ENCODE measurements at places on chromosomes 2 and 18.

DNA sequence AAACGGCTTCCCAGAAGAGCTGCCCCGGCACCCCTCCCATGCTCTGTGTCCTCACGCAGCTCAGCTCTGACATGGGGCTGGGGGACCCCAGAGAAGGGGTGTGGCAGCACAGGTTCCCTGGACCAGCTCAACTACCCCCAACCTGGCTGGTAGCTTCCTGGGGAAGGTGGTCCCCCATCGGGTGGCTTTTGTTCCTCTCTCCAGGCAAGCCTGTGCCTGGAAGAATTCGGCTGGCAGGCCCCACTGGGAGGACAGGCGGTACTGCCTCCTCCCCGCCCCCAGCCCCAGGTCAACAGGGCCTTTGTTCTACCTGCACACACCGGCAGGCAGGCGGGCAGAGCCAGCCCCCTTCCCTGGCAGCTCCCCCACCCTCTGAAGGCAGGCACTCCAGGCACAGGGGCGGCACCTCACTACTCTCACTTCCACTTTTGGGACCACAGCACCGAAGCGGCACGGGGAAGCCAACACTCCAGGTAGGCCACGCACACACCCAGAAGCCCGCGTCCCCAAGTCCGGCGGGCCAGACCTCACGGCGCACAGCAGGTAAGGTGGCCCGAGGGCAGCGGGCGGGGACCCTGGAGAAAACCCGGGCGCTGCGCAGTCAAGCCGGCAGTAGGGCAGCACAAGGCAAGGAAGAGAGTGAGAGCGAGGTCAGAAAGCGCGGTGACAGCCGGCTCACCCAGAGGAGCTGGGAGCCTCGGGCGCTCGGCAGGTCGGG, 1.3 kb downstream of the HS6ST1 start:
- DNase-seq: peak; percentile 54

- DNase-seq: no peak
Observed at GRCh38 chr2:28336982-28337627, 55.6 kb upstream of the FOSL2 start.

- no peak for DNase-seq
Observed at GRCh38 chr2:168935810-168936581, 34.9 kb downstream of the G6PC2 start.

- no peak for DNase-seq
Observed at GRCh38 chr2:106143495-106144215, 50.4 kb downstream of the UXS1 start.

DNA sequence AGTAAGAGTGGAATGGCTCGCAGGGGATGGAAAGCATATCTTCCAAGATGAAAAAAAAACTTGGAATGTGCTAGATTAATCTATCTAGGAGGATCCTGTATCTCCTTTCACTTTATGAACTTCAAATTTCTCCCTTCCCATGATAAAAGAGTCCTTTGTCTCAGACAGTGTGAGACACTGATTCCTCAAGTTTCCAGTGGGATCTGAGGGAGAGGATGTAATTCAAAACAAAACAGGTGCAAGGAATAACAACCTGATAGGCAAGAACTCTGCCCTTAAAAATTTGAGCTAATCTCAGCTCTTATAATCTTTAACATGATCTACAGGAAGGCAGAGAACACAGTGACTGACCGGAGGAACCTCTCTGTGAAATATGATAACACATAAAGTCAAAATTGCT, 162.0 kb upstream of the ZFP36L2 start:
- DNase-seq: no peak

DNA sequence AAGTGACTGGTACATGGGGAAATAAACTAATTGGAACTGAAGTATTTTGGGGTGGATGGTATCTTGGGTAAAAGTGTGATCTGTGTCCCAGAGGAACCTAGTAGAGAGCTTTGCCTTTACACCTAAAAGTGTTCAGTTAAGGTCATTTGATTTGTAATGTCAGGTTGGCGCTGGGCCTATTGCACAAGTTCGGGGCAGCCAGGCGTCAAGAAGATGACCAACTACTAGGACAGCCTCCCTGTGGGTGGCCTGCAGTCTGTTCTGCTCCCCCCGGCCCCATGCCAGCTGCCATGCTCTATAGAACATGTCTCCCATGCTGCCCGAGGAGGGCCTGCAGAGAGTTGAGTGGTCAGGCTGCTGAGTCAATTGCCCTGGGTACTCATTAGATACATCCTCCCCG, 10.1 kb downstream of the RRM2 start:
- DNase-seq: no peak

- DNase-seq: no peak
Observed at GRCh38 chr2:46874236-46874929, 41.2 kb downstream of the MCFD2 start.

DNA sequence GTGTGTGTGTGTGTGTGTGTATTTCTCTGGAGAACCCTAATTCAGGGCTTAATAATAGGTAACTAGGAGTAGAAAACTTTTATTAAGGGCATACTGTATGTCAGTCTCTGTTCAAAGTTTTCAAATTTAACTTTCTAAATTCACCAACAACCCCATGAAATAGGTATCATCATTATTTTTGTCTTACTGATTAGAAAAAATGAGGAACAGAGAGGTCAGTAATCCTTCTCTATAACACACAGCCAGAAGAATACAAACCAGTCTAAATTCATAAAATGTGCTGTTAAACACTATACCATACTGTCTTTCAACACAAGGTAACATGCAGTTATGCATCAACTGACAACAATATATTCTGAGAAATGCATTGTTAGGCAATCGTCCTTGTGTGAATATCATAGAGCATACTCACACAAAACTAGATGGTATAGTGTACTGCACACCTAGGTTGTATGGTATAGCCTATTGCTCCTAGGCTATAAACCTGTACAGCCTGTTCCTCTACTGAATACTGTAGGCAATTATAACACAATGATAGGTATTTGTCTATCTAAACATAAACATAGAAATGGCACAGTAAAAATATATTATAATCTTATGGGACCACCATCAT, 143.1 kb downstream of the PTH2R start:
- DNase-seq: no peak

DNA sequence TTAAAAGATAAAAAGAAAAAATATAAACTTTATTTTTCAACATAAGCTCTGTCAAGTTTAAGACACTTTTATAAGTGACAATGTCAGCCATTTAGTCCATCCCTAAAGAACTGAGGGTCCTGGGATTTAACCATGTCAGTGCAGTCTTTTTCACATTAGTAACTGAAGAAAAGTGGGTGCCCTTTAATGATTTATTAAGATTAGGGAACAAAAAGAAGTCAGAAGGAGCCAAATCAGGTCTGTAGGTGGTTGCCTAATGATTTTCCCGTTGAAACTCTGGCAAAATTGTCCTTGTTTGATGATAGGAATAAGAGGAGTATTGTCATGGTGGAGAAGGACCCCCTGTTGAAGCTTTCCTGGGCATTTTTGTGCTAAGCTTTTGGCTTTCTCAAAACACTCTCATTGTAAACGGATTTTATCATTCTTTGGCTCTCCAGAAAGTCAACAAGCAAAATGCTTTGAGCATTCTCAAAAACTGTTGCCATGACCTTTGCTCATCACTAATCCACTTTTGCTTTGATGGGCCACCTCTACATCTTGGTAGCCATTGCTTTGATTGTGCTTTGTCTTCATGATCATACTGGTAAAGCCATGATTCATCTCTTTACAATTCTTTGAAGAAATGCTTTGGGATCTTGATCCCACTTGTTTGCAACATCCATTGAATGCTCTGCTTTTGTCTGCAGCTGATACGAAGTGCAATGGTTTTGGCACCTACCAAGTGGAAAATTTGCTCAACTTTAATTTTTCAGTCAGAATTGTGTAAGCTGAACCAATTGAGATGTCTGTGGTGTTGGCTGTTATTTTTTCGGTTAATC, 22.0 kb downstream of the TSPYL6 start:
- DNase-seq: no peak

GRCh38 chr2:28347596-28347995, 45.1 kb upstream of the FOSL2 start:
- no peak for DNase-seq

- no peak for DNase-seq
Observed at GRCh38 chr2:6881046-6881445, 3.5 kb downstream of the RSAD2 start.

DNA sequence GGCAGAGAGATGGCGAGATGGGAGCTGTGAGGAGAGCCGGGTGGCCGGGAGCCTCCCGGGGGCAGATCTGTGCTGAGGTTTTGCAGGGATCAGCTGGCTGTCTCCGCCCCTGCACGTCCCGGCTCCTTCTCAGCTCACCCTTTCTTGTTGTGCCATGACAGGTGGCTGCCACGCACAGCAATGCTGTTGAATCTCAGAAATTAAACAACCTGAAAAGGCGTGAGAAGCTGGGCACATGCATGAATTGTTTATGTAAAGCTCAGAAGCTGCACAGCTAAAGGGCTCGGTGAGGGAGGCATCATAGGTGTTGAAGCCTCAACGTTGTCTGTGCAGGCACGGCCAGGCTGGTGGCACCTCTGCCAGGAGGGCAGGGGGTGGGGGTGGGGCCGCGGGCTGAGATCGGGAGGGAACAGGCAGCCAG, 858 bp upstream of the RTP5 start:
- no peak for DNase-seq

- no peak for DNase-seq
Observed at GRCh38 chr2:85905187-85905666, 16.4 kb upstream of the ST3GAL5 start.

GRCh38 chr2:237921967-237922492, 44.8 kb upstream of the UBE2F start:
- DNase-seq: no peak

DNA sequence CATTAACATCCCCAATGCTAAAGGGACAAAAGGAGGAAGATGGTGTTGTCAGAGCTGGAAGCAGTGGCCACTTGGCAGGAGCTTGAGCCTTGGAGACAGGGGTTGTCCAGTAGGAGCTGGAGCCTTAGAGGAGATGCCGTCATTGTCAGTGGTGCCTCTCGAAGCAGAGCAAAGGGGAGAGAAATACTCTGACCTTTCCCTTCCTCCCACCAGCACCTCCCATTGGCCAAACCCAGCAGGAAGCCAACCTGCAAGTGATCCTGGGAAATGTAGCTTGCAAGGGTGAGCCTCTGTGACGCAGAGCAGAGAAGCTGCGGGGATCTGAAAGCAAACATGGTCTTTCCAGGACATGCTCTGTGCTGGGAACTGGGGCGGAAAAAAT, 33.7 kb upstream of the MRPL19 start:
- DNase-seq: no peak

DNA sequence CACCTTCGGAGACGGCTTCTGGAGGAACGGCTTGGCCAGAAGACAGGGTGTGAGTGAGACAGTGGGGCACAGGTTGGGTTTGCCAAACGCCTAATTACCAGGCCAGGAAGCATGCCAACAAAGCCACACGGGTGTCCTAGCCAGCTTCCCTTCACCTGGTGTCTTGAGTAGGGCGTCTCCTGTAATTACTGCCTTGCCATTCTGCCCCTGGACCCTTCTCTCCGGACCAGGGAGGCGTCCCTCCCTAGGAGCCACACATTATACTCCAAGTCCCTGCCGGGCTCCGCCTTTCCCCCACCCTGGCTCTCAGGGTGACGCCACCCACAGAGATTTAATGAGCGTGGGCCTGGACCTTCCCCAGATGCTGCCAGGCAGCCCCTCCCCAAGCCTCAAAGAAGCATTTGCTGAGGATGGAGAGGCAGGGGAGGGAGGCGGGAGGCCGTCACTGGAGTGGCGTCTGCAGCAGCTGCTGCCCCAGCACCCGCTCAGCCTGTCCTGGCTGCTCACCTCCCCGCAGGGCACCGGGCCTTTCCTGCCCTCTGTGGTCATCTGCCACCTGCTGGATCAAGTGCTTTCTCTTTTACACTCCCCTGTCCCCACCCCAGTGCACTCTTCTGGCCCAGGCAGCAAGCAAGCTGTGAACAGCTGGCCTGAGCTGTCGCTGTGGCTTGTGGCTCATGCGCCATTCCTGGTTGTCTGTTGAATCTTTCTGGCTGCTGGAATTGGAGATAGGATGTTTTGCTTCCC, 20.7 kb downstream of the FOSL2 start:
- no peak for DNase-seq

- no peak for DNase-seq
Observed at GRCh38 chr2:171084128-171084527, 76.6 kb downstream of the TLK1 start.

GRCh38 chr2:206915121-206915520, 24.2 kb upstream of the CPO start:
- DNase-seq: no peak

- no peak for DNase-seq
Observed at GRCh38 chr2:237919593-237919992, 47.2 kb upstream of the UBE2F start.

- no peak for DNase-seq
Observed at GRCh38 chr2:224904381-224904780, 137.9 kb downstream of the DOCK10 start.

DNA sequence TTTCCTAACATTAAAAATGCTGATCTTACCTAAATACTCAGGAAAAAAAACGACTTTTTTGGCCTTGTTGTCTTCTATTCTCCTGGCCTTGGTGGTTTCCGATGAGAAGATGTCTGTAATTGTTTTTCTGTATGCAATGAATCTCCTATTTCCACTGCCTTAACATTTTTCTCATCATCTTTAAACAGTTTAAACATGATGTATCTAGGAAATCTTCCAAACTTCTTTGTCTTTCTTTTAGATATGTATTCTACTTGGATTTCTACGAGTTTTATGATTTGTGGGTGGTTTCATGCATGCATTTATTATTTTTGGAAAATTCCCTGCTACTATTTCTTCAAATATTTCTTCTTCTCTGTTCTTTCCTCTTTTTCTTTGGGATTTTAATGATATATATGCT, 288.6 kb upstream of the GYPC start:
- no peak for DNase-seq

DNA sequence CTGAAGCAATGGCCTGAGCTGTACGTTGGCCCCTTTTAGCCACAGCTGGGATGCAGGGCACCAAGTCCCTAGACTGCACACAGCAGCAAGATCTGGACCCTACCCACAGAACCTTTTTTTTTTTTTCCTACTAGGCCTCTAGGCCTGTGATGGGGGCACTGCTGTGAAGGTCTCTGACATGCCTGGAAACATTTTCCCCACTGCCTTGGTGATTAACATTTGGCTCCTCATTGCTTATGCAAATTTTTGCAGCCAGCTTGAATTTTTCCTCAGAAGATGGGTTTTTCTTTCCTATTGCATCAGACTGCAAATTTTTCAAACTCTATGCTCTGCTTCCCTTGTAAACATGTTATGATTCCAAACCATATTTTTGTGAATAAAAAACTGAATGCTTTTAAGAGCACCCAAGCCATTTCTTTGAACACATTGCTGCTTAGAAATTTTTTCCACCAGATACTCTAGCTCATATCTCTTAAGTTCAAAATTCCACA, 33.5 kb downstream of the PDE1A start:
- DNase-seq: no peak

- no peak for DNase-seq
Observed at GRCh38 chr2:120128216-120128615, 95.0 kb downstream of the TMEM185B start.

GRCh38 chr18:12121175-12122042, 27.8 kb downstream of the ANKRD62 start:
- no peak for DNase-seq
